ENCODE measurements at places on chromosomes 6 and 20.

DNA sequence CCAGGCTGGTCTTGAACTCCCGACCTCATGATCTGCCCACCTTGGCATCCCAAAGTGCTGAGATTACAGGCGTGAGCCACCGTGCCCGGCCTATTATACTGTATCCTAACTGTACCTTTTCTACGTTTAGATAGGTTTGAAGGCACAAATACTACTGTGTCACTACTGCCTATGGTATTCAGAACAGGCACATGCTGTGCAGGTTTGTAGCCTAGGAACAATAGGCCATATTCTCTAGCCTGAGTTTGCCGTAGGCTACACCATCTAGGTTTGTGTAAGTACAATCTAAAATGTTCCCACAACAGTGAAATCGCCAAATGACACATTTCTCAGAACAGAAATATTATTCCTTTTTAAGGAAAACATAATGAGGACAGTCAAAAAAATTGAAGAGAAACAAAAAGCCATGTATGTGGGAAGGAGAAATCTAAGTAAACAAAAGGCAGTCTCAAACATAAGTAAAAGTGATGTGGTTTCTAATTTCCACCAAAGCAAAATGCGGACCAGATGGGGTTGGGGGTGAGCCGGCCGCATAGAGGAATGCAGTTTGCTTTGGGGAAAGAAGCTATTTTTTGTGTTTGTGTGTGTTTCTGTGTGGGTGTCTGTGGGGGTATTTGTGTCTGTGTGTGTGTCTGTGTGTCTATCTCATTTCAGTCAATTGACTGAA lies 192.6 kb upstream of the SALL4 start:
- no peak overlapping the region for H3K4me3 ChIP-seq
- no peaks in the 10 kb centered on the region for H3K4me1 ChIP-seq
- H3K27me3 ChIP-seq = peaks cover 16% of the 10 kb centered on the region
- no peaks in the 10 kb centered on the region for H3K36me3 ChIP-seq

GRCh38 chr6:50030777-50031562 lies 9.2 kb upstream of the DEFB110 start:
- no peaks in the 10 kb centered on the region for H3K36me3 ChIP-seq
- no peak for DNase-seq
- H3K4me1 ChIP-seq = no peaks in the 10 kb centered on the region
- H3K27me3 ChIP-seq = no peaks in the 10 kb centered on the region

DNA sequence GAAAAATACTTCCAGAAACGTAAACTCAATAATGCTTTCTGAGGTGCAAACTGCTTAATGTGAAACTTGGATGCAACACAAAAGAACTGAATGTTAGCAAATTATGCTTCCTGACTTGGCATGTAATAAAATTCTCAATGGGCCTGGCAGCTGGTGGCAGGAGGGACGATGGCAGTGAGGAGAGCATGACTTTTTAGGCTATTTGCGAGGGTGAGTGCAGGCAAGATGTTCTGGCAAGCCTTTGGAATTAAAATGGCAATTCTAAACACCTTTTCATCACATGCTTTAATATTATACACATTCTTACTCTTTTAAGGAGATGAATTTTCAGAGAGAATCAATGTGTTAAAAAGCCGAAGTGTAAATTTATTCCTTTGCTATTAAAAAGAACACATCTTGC lies 224.8 kb upstream of the CDH4 start:
- no peaks in the 10 kb centered on the region for H3K27me3 ChIP-seq
- H3K36me3 ChIP-seq = no peaks in the 10 kb centered on the region
- H3K4me1 ChIP-seq = no peaks in the 10 kb centered on the region
- H3K27ac ChIP-seq = no peak overlapping the region
- no peak for DNase-seq
- H3K4me3 ChIP-seq = no peak overlapping the region

DNA sequence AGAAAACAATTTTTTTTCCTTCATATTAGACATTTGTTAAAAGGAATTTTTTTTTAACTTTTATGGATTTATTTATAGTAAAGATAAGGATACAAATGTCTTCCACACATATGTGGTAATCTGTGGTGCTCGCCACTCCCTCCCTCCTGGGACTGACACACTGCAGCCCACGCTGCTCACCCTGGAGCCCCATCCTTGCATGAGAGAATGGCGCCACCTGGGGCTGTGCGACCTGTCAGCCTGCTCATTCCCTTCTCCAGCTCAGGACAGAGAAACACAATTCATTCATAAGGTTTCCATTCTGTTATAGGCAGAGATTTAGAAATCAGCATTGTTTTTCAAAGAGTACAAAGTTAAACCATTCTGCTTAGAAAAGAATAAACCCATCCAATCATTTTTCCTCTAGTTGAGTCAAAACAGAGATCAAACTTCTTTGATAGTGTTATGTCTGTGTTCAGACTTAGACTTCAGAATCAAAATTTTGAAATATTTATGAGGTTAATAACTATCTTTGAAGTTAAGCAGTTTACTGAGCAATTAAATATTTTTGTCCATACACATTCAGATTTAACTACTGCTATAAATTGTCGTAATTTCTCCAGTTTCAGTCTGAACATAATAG lies 42.8 kb upstream of the DYNLRB1 start:
- no peaks in the 10 kb centered on the region for H3K27me3 ChIP-seq
- DNase-seq = no peak
- H3K36me3 ChIP-seq = peaks cover 3% of the 10 kb centered on the region
- H3K4me3 ChIP-seq = no peak overlapping the region
- no peak overlapping the region for H3K27ac ChIP-seq

DNA sequence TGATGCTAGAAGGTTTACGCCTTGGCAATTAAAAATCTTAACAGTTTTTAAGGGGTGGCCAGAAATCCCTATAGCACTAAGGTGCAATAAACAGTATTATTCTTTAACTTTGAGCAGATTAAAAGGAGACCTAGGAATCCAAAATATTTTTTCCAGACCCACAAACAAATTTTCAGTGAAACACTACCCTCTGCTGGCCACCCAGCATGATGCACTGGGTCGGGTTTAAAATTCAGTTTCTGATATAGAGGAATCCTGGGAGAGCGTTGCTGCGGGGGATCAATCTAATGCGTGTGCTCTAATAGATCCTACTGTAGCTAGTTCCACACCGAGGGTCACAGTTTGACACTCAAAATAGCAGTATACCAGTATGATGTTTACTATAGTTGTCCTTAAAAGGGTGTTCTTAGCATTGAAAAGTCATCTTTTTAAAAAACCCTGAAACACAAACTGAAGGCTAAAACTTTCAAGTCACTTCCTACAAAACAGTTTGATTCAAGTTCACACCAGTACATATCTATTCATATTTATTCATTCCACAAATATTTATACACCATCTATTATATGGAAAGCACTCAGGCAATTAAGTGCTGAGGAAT lies 10.2 kb downstream of the UBE3D start:
- peak; percentile 20 for DNase-seq
- H3K36me3 ChIP-seq = peaks cover 11% of the 10 kb centered on the region
- H3K4me3 ChIP-seq = no peak overlapping the region
- H3K27me3 ChIP-seq = no peaks in the 10 kb centered on the region
- H3K4me1 ChIP-seq = peaks cover 20% of the 10 kb centered on the region

DNA sequence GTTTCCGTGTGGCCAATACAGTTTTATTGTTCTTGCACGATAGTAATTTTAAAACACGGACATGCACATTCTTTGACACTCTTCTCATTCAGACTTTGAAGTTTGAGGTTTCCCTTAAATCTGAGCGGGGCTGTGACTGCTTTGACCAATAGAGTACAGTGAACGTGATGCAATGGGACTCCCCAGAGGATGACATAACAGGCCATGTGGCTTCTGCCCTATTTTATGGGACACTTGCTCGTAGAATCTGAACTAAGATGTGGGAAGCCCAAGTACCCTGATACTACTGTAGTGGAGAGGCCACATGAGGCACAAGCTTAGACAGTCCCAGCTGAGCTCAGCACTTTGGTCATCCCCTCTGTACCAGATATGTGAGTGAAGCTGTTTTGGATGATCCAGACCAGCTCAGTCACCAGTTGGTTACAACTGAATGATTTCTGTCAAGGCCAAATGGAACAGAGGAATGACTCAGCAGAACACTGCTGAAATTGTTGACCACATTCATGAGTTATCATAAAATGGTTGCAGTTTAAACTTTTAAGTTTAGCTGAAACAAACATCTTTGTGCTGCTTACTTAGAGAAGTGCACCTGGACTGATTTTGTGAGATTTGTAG lies 279.4 kb downstream of the RFPL4B start:
- no peaks in the 10 kb centered on the region for H3K27me3 ChIP-seq
- DNase-seq = no peak
- H3K4me3 ChIP-seq = no peak overlapping the region

DNA sequence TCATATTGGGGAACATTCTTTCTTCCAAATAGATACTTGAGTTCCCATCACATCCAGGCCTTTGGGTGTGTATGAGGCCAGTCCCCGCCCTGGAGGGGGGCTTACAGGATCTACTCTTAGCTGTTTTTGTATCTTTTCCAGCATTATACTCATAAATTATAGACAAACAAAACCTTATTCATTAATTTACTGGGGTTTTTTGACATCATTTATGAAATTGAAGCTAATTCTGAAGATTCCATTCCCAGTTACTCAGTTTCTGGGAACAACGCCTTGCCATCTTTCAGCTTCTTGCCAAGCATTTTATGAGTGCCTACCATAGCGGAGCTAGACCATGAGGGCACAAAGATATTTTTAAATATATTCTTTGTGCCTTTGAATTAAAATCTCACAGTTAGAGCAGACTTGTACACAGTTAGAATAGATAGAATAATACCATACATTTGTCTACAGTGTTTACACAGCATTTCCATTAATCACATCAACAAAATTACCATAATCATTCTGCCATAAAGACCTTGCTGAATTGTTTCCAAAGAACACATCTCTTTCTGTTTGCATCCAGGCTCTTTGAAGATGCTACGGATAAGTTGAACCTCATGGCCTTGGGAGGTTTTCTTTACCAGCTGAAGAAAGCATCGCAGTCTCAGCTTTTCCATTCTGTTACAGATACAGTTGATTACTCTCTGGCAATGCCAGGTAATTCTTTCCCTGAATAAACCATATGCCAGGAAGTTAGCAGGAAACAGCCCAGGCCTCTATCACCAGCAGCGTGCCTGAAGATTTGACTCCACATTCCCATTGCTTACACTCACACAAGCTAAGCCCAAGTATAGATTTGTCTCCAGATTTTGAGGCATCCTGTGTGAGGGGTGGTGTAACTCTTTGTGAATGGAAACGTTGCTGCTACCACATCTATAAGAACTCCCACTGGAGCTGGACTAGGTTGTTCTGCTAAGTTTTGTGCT lies 75.4 kb upstream of the PBOV1 start:
- DNase-seq = no peak
- H3K4me3 ChIP-seq = no peak overlapping the region
- peaks cover 39% of the 10 kb centered on the region for H3K27me3 ChIP-seq
- H3K36me3 ChIP-seq = peaks cover 4% of the 10 kb centered on the region
- no peaks in the 10 kb centered on the region for H3K4me1 ChIP-seq

GRCh38 chr6:26205625-26206574 lies 118.7 kb downstream of the HFE start:
- H3K27ac ChIP-seq = no peak overlapping the region
- DNase-seq = no peak
- no peaks in the 10 kb centered on the region for H3K27me3 ChIP-seq
- peaks cover 18% of the 10 kb centered on the region for H3K4me1 ChIP-seq
- H3K4me3 ChIP-seq = no peak overlapping the region

- no peaks in the 10 kb centered on the region for H3K27me3 ChIP-seq
- no peak overlapping the region for H3K4me3 ChIP-seq
- no peak overlapping the region for H3K27ac ChIP-seq
- peaks cover 13% of the 10 kb centered on the region for H3K4me1 ChIP-seq
- peaks cover 14% of the 10 kb centered on the region for H3K36me3 ChIP-seq
- no peak for DNase-seq
These were observed 10.2 kb downstream of the ABHD16A start for GRCh38 chr6:31692886-31693285.

DNA sequence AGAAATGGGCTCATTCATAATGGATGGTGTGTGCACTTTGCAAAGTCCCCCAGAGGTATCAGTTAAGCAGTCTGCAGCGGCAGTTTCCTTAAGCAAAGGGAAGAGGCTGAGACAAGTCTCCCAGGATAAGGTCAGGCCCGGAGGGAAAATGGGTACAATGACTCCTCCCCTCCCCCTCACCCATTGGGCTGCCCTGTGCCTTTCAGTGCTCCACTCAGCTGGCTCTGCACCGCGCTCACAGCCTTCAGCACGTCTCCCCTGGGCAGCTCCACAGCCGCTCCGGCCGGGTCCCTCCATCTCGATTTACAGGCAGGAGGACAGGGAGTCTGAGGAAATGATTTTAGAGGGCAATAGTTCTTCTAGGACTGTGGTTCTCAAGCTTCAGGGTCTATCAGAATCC lies 264.8 kb downstream of the LRFN2 start:
- no peaks in the 10 kb centered on the region for H3K4me1 ChIP-seq
- DNase-seq = no peak
- H3K27ac ChIP-seq = no peak overlapping the region
- H3K4me3 ChIP-seq = no peak overlapping the region

- no peak overlapping the region for H3K27ac ChIP-seq
- no peak for DNase-seq
- no peak overlapping the region for H3K4me3 ChIP-seq
- H3K4me1 ChIP-seq = no peaks in the 10 kb centered on the region
- peaks cover 7% of the 10 kb centered on the region for H3K27me3 ChIP-seq
These were observed 78.4 kb downstream of the ADTRP start for GRCh38 chr6:11700118-11700718.

DNA sequence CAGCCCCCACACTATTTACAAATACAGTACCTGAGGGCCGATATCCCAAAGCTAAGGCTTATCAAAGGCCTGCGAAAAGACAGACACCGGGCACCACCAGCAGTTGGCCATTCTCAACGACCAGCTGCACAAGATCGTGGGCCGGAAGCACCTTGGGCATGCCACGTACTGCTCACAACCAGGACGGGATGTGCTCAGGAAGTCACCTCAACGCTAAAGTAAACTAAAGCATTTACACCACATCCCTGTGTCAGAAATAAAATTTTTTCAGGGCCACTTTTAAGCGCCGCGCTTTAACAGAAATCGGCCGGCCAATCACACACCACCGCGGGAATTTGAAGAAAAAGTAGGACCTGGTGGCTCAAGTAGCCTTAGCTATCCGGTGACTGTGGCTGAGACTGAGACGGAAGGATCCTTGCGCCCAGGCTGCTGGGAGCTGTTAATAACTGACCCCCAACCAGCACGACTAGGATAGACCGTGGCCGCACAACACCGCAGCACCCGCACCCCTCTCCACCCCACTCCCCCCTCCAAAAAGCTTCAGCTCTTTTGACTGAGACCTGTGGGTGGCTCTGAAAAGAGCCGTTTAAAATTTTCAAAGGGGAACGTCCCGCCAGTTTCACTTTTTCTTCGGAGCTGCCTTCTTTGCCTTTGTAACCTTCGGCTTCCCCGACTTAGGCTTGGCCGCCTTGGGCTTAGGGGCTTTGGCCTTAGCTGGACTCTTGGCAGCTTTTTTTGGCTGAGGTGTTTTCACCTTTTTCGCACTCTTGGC lies 131.2 kb upstream of the BTN3A2 start:
- DNase-seq = peak; percentile 55
- peak overlapping the region; percentile 98 for H3K27ac ChIP-seq
- no peaks in the 10 kb centered on the region for H3K36me3 ChIP-seq
- peak overlapping the region; percentile 93 for H3K4me3 ChIP-seq
- H3K27me3 ChIP-seq = no peaks in the 10 kb centered on the region
- H3K4me1 ChIP-seq = peaks cover 28% of the 10 kb centered on the region

GRCh38 chr20:3915691-3916090 lies 26.5 kb downstream of the PANK2 start:
- peaks cover 17% of the 10 kb centered on the region for H3K36me3 ChIP-seq
- no peak overlapping the region for H3K4me3 ChIP-seq
- no peak overlapping the region for H3K27ac ChIP-seq
- H3K27me3 ChIP-seq = no peaks in the 10 kb centered on the region
- DNase-seq = no peak

GRCh38 chr6:4941782-4942672 lies 61.8 kb downstream of the RPP40 start:
- no peak for DNase-seq
- peak overlapping the region; percentile 67 for H3K27ac ChIP-seq
- H3K4me3 ChIP-seq = no peak overlapping the region
- H3K27me3 ChIP-seq = no peaks in the 10 kb centered on the region
